CD4-positive, alpha-beta T cell treated with Interleukin-17A for 4 hours (primary cell): ENCODE measurements at places on chromosomes 16 and 17.

DNA sequence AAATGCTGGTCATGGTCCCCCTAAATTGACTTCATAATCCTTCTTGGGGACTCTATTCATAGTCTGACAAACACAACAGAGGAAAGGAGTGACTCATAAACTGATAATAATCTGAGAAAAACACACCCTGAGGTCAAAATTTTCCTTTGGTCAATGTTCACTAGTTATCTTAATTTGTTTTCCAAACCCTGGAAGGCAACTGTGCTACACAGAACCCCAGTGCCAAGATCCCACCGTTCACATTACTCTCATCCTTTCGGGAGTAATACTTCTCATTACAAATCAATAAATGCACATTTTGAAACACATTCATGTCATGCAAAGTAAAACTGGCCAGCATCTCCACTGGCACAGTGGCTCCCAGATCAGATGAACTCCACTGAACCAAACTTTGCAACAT, 23.2 kb downstream of the COIL start:
- no peak for DNase-seq

DNA sequence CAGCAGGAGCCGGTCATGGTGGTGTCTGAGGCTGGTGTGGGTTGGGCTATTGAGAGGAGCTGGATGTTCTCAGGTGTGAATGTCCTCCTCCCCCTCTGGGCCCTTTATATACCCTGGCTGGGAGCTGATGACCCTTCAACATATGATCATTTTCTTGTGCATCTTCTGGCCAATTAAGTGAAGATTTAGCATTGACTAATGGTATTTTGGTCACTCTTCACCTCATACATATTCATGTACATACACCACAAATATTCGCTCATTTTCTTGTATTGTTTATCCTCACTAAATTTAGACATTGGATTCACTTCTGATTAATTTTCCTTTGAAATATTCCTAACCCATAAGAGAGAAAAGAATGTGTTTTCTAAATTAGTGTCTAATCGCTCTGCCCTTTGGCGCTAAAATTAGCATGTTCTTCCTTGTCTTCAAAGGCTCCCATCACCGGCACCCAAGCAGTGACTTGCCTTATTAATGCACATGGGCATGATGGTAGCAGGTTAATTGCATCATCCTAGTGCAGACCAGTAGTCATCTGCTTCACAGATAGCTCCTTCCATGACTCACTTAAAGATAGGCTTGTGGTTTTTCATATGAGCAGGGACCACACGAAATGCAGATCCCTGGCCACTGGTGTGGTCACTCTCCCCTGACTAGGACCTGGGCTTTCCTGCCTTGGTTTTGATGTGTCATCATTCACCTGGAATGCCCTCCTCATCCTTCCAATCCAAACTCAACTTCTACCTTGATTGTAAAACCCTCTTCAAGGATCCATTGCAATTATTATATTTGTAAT, at the start of gene KRTAP2-4:
Gene KRTAP2-4, minus strand, starts transcription at position 51 of the 796 bp plus-strand sequence. Its CDS starts 34 bp downstream, at position 17.
- DNase-seq = no peak

DNA sequence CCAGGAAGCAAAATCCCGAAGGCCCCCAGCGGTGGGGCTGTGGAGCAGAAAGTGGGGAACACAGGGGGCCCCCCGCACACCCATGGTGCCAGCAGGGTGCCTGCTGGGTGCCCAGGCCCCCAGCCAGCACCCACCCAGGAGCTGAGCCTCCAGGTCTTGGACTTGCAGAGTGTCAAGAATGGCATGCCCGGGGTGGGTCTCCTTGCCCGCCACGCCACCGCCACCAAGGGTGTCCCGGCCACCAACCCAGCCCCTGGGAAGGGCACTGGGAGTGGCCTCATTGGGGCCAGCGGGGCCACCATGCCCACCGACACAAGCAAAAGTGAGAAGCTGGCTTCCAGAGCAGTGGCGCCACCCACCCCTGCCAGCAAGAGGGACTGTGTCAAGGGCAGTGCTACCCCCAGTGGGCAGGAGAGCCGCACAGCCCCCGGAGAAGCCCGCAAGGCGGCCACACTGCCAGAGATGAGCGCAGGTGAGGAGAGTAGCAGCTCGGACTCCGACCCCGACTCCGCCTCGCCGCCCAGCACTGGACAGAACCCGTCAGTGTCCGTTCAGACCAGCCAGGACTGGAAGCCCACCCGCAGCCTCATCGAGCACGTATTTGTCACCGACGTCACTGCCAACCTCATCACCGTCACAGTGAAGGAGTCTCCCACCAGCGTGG, 6.5 kb downstream of the CBX2 start:
- no peak for DNase-seq

DNA sequence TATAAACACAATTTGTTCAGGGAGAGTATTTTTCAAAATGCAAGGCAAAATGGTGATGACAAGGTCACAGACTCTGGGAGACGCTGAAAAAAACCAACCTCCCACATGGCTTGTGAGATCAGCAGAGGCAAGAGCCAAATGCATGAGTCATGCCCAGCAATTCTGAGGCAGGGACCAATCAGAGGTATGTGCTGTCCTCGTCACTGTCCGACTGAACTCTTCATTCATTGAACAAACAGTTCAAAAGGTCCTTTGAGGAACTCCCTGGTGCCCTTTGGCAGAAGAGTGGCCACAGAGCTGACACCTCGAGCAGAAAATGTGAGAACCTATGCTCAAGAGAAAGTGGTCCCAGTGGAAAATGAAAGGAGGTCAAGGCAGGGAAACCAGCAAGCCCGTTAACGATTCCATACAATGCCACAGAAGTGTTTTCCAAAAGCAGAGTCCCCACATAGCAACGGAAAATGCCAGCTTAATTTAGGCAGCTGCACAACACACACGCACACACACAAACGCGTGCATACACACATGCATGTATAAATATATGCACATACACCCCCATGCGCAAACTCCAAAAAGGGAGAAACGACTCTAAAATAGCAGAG, 50.9 kb downstream of the CDH11 start:
- no peak for DNase-seq

DNA sequence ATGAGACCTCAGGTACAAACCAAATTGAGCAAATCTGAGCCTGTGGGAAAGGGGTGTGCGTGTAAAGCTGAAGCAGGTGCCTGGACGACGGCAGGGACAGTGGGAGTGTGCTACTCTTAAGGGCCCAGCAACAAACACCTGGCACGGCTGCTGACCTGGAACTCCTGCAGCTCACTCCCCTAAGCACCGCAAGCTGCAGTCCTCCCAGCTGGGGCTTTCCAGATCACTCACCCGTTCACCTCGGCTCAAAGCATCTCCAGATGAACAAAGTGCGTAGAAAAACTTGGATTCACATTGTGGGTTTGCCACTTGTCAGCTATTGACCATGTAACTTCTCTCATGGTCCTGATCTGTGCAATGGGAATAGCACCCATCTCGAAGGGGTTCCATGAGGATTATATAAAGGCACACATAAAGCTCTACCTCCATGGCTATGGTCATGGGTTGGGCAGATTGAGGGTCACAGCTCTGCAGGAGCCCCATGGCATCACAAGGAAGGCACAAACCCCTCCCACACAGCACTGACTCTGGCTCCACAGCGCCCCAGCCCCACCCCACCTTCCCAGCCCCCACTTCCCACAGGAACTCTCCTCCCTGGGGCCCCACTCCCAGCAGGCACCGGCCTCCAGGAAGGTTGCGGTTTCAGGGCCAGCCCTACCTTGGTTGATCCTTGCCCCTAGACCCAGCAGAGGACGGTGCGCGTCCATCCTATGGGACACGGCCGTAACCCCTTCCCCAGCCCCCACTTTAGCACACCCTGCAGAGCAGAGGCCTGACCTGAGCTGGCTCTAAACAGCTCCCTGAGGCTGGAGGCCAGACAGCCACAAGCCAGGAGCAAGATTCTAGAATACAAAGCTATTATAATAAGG, 21.9 kb downstream of the ST3GAL2 start:
- DNase-seq = no peak

DNA sequence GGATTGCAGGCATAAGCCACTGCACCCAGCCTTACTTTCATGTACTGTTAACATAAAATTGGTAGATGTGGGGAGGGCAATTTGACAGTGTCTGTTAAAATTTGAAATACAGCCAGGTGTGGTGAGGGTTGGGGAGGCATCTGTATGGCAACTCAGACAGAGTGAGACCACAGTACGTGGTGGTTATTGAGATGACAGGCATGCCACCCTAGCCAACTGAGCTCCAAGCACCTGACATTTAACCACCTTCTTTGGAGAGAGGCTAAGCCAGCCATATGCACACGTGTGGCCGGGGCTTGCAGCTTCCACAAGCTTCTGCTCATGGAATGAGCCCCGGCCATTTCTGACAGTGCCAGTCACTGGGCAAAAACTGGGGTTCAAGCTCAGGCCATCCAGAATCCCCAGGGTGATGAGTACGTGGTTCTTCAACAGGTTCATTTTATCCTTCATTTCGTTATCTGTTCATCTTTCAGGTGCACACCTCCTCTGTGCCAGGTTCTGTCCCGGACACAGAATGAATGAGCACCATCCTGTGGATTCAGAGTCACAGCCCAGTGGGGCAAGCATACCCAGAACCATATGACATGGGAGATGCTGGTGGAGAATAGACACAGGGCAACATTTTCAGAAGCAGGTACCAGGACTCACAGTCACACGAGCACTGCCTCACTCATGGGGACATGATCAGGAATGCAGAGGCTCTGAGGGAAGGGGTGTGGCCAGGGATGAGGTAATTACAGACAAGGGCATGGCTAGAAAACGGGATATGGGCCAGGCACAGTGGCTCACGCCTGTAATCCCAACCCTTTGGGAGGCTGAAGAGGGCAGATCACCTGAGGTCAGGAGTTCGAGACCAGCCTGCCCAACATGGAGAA, 36.2 kb downstream of the C16orf82 start:
- no peak for DNase-seq

GRCh38 chr17:14746822-14747602, 446.1 kb downstream of the HS3ST3B1 start:
- no peak for DNase-seq

- DNase-seq = peak; percentile 51
Observed at GRCh38 chr17:57284984-57285646, 28.8 kb downstream of the MSI2 start.

GRCh38 chr16:48201515-48202201, 42.4 kb upstream of the LONP2 start:
- DNase-seq = no peak

GRCh38 chr16:79018650-79019429, 581.7 kb downstream of the MAF start:
- DNase-seq = no peak

GRCh38 chr17:12395733-12396354, 269.8 kb upstream of the MYOCD start:
- no peak for DNase-seq

DNA sequence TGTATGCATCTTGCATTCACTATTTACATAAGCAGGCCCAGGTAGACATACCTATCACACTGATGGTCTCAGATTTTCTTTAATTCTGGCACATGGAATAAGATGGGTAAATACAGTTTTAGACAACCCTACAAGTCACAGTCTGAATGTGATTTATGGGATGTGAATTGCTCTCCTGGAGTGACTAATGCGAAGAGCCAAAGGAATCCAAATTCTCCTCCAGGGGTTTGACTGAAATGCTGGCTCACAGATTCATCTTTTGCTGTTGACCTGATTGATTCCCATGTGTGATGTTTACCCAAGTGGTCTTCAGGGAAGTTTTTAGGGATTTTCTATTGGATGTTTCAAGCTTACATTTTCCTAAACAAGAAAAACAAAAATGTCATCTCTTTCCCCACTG, 277.9 kb upstream of the MON1B start:
- no peak for DNase-seq

- no peak for DNase-seq
Observed at GRCh38 chr16:89265647-89266046, 48.1 kb downstream of the ZNF778 start.

DNA sequence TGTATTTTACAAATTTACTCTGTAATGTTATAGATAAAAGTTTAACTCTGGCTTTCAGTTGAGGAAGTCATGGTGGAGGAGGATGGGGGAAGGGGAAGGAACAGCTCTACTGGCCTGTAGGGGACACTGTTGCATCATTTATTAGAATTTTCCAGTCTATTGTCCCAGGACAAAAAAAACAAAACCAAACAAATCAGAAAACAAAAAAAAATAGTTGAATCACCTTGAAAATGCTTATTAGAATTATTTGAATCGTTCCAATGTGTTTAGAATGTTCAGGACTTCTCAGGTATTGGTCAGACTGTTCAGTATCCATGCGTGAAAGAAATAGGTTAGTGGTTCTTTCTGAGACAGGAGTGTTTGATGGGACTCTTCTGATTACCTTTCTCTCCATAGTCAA, 242.0 kb downstream of the FTO start:
- DNase-seq = no peak

GRCh38 chr17:46978489-46979146, 435 bp downstream of the RPRML start:
- DNase-seq = peak; percentile 5

- no peak for DNase-seq
Observed at GRCh38 chr16:67928147-67928546, 3.5 kb downstream of the CTRL start.

DNA sequence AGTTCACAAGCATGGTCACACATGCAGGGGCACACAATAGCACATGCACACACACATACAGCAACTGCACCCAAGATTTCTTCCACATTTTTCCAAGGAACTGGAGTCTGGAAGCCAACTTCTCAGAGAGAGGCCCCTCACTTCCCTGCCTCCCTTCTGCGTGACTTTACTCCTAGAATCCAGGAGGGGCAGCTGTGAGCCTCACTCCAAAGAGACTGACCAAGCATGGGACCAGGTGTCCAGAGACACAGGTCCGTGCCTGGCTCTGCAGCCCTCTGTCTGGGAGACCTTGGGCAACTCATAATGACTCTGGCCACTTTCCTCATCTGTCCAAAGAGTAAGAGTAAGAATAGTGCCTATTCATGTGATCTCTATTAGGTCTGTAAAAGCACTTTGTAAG, 104.7 kb upstream of the TMEM132E start:
- DNase-seq = no peak
